ENCODE measurements at places on chromosomes 2 and 18. TPM values are rescaled to one million over a fixed set of nuclear protein-coding genes. Genes with fewer than 3 reads are reported as not detected.

Gene COL6A3
- total RNA-seq: 2,183 TPM

Gene SGPP2
- not detected for total RNA-seq

Gene CDKL4
- total RNA-seq: 1.3 TPM

Gene RMND5A
- total RNA-seq: 18.2 TPM

Gene UPP2
- not detected for total RNA-seq

Gene MC2R
- total RNA-seq: not detected

Gene LYPD6
- 0.33 TPM for total RNA-seq

Gene SIX3
- total RNA-seq: not detected

Gene WDR75
- 51.1 TPM for total RNA-seq

Gene DPP4
- 163 TPM for total RNA-seq
